Hypothalamus (tissue), 51 donors: ENCODE measurements at places on chromosomes 1 and 21.

DNA sequence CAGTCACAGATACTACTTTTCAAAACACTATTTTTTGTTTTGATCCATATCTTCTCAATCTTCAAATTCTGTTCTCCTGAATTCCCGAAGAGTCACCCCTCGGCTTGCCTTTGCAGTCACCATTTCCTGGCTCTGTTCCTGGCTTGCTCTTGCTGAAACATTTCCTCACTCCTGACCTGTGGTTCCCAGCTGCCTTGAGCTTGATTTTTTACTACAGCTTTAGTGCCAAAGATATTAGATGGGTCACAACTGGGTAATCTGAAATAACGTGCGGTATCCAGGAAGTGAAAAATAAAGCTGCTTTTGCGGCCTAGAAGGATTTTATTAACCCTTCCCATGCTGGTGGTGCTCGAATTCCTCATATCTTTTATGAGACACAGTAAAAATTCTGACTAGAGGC, 318.8 kb downstream of the PCP4 start:
- DNase-seq, result no peak

DNA sequence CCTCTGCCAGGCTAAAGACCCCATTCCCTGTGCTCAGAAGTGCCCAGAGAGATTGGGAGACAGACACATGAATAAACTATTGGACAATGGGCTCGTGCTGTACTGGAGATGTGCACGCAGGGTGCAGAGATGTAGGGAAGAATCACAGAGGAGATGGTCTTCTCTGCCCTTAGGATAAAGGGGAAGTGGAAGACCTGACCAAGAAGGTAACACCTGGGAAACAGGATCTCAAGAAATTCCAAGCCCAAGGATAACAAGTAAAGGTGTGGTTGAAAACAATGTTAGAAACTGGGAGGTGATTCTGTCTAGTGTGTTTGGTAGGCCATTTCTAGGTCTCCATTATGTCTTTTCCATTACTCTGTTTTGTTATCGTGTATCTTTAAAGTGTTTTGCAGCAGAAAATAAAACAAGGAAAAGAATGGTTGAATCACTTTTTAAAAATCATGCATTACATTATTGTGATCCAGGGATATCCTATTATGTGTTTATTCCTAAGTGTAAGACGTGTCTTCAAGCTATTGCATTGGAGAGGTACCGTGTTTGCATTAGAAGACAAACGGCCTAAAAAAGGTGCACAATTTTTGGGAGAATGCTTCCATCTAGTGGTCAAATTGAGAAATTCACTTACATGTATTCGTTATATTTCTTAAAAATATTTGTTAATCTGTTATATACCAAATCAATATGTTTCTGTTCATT, 40.8 kb upstream of the KCTD3 start:
- no peak for DNase-seq

- DNase-seq, result peak; percentile 16
Observed at GRCh38 chr1:204826970-204827369, 43.7 kb upstream of the NFASC start.

- DNase-seq, result no peak
Observed at GRCh38 chr1:205144751-205145150, 23.0 kb upstream of the RBBP5 start.

DNA sequence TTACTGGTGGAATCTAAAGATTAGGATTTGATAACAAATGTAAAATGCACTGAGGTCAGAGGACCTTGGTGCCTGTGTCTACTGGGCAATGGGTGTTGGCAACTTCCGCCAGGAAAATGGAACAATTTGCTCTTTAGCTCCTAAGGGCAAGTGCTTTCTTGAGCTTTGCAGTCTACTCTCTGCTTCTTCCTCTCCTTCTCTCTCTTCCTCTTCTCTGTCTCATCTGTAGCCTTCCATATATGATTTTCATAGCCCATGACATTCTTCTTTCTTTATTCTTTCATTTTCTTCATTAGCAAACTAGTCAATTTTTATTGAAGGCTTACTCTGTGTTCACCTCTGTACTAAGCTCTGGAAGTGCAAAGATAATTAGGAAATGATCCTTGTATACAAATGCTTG, 35.5 kb downstream of the OVGP1 start:
- DNase-seq, result no peak

GRCh38 chr1:214213136-214213535, 67.8 kb upstream of the SMYD2 start:
- DNase-seq, result no peak

GRCh38 chr1:211910913-211911485, 80.4 kb upstream of the LPGAT1 start:
- DNase-seq, result no peak

GRCh38 chr1:119879510-119880434, 16.5 kb downstream of the ADAM30 start:
- no peak for DNase-seq

- no peak for DNase-seq
Observed at GRCh38 chr1:20885121-20885520, 98.0 kb upstream of the HP1BP3 start.

GRCh38 chr21:16587681-16588375, 858.0 kb downstream of the USP25 start:
- DNase-seq, result no peak

- peak; percentile 58 for DNase-seq
Observed at GRCh38 chr1:64309431-64309831, 106.0 kb downstream of the UBE2U start.

GRCh38 chr1:235932090-235932510, 65.4 kb upstream of the LYST start:
- no peak for DNase-seq

- no peak for DNase-seq
Observed at GRCh38 chr1:62117018-62117750, 77.5 kb upstream of the L1TD1 start.

DNA sequence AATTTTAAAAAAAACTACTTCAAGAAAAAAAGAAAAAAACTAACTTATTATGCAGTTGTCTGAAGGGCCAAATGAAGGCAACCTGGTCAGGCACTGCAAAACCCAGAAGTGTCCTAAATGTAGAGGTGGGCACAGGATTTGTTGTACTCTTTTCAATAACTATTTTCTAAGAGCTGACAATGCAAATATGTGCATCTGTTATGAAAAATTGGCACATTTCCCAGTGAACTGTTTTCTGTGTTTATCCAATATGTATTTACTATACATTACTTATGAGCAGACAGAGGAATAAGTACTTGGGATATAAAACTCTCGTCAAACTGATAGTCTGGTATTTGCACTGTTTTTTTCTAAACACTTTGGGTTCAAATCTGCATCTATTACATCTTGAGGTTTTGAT, 188.0 kb upstream of the C21orf91 start:
- no peak for DNase-seq

GRCh38 chr1:171166361-171166760, 18.7 kb upstream of the FMO2 start:
- DNase-seq, result no peak

- no peak for DNase-seq
Observed at GRCh38 chr21:44083631-44084291, 23.4 kb upstream of the PWP2 start.

GRCh38 chr1:115283681-115284146, 54.3 kb downstream of the NGF start:
- DNase-seq, result no peak

DNA sequence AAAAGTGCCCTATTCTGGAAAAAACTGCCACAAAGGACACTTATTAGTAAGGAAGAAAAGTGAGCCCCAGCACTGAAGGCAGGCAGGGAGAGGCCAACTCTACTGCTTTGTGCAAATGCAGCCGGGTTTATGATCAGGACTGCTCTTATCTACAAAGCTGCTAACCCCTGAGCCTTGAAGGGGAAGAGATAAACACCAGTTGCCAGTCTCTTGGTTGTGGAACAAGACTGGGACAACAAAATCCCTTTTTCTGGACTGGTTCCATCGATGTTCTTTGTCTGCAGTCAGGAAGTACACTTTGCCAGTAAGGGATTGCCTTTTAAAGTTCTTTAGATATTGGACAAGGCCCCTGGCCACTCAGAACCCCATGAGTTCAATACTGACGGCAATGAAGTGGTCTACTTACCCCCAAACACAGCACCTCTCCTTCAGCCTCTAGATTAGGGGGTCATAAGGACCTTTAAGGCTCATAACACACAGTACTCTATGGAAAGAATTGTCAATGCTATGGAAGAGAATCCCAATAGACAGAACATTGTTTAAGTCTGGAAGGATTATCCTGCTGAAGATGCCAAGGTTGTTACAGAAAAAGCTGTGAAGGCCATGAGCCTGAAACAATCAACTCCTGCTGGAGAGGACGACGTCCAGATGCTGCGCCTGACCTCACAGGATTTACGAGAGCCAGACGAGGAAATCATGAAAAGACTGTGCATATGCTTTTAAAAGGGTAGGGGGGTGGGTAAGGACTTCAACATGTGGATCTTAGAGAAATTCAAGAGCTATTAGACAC, 43.6 kb downstream of the GNB1 start:
- DNase-seq, result no peak

- DNase-seq, result no peak
Observed at GRCh38 chr1:76786222-76786621, 81.1 kb upstream of the ST6GALNAC5 start.

GRCh38 chr1:201020721-201021629, 2.5 kb downstream of the KIF21B start:
- no peak for DNase-seq

GRCh38 chr1:58774027-58774426, 9.8 kb downstream of the JUN start:
- DNase-seq, result no peak

GRCh38 chr1:58264462-58264861, 282.1 kb downstream of the OMA1 start:
- DNase-seq, result no peak

- DNase-seq, result no peak
Observed at GRCh38 chr1:115159958-115160357, 70.7 kb upstream of the TSPAN2 start.

DNA sequence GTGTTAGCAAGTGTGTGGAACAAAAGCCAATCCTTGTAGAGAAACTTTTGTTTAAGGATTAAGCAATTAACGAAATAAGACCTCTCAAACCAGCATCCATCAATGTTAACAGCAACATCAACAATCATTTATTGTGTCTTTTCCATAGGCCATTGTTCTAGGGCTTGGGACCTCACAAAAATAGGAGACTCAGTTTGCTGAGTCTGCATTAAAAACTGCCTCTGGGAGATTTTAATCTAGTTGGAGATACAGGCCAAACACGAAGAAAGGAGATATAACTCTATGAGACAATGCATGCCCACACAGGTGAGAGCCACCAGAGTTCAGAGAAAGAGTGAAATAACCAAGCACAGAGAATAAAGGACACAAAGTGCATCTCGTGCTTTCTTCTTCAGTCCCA, 14.4 kb upstream of the SELP start:
- DNase-seq, result no peak

DNA sequence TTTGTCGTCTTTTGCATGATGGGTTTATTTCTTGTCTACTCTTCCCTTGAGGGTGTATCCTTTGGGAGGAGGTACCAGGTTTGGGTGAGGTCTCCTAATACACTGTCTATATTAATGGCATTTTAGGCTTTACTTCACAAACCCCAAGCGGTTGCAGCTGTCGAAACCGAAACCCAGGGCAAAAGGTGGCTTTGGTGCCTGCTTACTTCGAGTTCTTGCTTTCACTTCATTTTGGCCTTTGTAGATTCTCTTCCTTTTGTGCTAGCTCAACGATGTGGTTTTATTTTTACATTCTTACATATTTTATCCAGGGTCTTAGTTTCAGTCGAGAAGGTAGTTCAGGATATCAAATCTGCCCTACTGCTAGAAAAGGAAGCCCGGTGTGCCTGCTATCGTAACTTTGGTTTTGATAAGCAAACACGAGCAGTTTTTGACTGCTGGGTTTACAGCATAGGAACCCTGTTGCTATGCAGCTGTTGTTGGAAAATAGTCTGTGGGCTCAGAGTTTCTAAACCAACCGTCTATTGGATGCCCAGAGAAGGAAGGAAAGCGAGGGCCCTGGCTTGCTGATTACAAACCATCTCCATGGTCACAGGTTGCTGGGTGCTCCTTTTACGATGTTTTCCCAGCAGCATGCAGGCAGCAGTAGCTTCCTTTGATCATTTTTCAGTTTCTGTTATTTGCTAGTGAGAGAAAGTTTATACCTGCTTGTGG, 9.8 kb upstream of the TSPAN2 start:
- DNase-seq, result no peak

DNA sequence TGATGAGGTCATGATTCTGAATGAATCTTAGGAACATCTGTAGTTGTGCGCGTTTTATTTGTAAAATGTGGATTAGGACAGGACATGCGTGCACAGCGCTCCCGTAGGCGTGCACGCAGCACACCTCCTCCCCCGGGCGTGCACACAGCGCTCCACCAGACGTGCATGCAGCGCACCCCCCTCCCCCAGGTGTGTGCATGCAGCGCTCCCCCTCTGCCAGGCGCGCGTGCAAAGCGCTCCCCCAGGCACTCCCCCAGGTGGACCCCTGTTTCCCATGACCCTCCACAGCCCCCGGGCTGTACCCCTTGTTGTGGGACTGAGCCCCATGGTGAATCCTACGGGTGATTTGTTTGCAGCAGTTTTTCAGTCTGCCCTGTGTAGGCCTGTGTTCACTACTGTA, 61.6 kb downstream of the S100B start:
- DNase-seq, result no peak
